ENCODE measurements at places on chromosomes 12 and 14.

GRCh38 chr12:7959701-7960121, 23.7 kb upstream of the SLC2A3 start:
- no peak for DNase-seq

DNA sequence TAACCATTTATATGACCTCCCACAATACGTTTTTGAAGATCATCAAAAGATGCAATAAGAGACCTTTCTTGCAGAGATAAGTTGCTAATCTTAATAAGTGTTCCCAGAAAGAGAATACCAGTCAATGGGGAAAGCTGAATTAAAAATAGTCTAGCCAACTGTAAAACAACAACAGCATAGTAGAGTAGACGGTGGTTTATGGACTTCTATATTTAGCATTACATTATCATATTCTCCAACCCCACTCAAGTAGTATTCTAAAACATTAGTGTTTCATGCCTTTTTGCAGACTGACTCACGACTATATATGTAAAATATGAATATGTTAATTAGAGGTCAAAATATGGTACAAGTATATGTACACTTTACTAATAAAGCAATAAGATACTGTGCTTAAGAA, 218.9 kb downstream of the MED13L start:
- DNase-seq: no peak

- no peak for DNase-seq
Measured at GRCh38 chr12:6917491-6918231, 3.3 kb downstream of the ENO2 start.

- no peak for DNase-seq
Measured at GRCh38 chr12:67442347-67442841, 173.2 kb downstream of the CAND1 start.

- DNase-seq: no peak
Measured at GRCh38 chr12:71792599-71792998, 37.9 kb downstream of the RAB21 start.

DNA sequence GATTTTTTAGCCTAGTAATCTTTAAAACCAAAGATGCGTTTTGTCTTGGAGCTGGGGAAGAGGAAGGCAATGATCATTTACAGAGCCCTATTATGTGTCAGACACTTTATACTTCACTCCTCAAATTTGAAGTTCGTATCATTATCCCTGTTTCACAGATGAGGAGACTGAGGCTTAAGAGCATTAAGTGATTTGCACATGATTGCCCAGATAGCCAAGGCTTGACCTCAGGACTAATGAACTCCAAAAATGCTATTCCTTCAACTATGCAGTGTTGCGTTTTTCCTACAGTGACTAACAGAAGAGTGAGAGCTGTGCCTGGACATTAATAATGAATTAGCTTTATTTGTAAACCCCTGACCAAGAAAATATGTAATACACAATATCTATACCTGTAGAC, 136.8 kb upstream of the EEA1 start:
- no peak for DNase-seq

DNA sequence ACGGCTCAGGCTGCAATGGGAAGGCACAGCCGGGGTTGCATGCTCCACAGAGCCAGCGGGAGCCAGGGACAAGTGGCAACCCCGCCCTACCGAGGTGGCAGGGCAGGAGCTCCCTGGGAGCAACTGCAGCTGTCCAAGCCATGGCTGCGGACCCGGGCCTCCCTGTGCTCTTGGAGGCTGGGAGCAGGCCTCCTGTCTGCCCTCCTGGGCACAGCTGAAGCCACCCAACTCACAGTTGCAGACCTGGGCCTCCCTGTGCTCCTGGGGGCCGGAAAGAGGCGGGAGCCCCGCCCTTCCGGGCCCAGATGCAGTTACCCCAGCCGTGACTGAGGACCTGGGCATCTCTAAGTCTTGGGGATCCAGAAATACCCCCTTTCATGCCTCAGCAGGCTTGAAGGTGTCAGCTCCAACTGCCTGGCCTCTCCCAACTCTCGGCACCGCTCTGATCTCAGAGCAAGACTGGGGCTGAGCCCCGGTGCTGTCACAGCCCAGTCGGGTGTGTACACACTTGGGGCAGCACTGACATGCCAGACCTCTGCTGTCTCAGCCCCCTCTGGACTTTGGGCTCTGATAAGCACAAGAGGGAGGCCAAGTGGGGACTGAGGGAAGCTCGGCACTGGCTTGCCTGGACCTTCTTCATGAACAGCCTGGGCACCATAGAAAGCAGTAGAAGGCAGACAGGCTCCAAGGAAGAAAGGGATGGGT, 7.5 kb upstream of the RASSF9 start:
- DNase-seq: no peak

- no peak for DNase-seq
Measured at GRCh38 chr14:91089958-91090535, 23.8 kb upstream of the DGLUCY start.

DNA sequence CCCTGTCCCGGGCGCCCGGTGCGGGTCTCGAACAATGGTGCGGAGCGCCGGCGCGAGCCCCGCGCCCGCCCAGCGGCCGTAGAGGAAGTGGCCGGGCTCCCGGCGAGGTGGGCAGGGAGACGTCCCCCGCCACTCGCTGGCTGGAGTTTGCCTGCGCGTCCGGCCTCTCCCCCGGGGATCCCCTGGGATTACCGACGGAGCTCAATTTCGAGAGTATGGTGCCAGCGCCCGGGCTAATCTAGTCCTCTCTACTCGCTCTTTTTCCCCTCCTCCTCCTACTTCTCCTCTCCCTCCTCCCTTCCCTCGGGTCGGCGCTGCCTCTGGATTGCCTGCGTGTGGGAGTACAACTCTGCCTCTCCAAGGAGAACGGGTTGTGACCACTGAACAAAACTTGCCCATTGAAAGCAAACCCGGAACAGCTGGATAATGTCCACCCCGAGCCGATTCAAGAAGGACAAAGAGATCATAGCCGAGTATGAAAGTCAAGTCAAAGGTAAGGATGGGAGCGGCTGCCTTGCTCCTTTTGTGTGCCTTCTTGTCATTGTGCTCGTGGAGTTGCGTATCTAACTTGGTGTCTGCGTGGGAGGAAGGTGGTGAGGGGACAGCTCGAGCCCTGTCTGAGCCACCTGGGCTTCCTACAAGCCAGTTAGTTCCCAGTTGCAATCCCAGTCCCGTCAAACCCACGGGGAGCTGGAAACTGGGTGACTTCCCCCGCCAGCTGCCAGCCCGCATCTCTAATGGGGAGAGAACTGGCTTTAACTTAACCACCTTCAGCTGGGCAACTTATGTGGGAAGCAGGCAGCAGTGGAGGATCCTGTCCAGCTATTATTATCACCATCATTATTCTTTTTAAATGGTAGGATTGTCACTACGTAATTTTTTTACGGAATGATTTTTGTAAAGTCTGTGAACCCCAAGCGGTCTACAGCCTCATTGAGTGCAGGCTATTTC, at the start of gene SRGAP1:
Gene SRGAP1 (plus strand): TSS at position 310 of the 951 bp plus-strand sequence. CDS start 117 bp downstream, at position 427.
- no peak for DNase-seq

- DNase-seq: no peak
Measured at GRCh38 chr14:84442521-84442920, 1087.4 kb upstream of the FLRT2 start.

GRCh38 chr12:4346931-4347330, 25.9 kb downstream of the TIGAR start:
- no peak for DNase-seq

GRCh38 chr14:37598747-37599506, 3.5 kb downstream of the TTC6 start:
- DNase-seq: no peak

GRCh38 chr14:65214741-65215140, 112.4 kb upstream of the MAX start:
- no peak for DNase-seq

- no peak for DNase-seq
Measured at GRCh38 chr14:54629635-54630360, 62.9 kb downstream of the SAMD4A start.

- DNase-seq: no peak
Measured at GRCh38 chr14:41900644-41901043, 294.0 kb downstream of the LRFN5 start.

- DNase-seq: no peak
Measured at GRCh38 chr12:15811214-15812127, 22.3 kb upstream of the EPS8 start.

DNA sequence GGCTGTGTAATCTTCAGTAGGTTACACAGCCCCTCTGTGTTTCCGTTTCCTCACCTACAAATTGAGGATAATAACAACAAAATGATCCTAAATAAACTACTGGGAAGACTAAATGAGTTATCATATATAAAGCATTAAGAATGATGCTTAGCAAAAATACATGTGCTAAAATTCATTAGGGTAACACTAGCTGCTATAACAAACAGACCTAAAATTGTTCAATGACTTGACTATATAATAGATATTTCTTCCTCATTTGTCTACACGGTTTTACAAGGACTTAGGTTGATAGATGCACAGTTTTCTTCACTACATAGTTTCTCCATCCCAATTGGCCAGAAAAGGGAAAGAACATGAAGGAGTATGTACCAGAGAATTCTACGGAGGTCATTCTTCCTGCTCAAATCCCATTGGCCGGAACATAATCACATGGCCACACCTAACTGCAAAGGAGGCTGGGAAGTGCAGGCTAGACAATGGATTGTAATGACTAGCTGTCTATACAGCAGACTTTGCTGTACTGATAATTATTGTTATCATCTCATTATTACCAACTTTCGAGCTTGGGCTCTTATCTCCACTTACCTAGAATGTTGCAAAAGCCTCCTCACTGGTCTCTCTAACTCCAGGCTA, 223.5 kb upstream of the NUDT4 start:
- no peak for DNase-seq

DNA sequence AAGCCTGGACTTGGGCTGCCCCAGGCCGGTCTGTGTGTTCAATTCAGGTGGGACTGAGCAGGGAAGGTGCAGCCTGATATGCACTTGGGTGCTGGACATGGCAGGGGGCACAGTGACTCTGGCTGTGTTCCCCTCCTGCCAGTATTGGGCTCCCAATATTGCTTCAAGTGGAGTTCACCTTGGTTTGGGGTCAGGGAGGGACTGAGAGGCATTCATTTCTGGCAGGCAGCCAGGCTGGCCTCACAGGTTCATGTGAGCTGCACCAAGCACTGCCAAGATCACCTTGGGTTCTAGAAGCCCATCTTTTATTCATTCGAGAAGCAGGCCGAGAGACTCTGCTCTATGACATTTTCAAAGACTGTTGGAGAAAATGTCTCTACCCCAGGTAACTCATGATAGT, 245.0 kb downstream of the CHST11 start:
- no peak for DNase-seq

- DNase-seq: no peak
Measured at GRCh38 chr14:35934499-35934898, 108.4 kb downstream of the BRMS1L start.
